T follicular helper cell (primary cell): ENCODE measurements at places on chromosomes 2 and 18.

DNA sequence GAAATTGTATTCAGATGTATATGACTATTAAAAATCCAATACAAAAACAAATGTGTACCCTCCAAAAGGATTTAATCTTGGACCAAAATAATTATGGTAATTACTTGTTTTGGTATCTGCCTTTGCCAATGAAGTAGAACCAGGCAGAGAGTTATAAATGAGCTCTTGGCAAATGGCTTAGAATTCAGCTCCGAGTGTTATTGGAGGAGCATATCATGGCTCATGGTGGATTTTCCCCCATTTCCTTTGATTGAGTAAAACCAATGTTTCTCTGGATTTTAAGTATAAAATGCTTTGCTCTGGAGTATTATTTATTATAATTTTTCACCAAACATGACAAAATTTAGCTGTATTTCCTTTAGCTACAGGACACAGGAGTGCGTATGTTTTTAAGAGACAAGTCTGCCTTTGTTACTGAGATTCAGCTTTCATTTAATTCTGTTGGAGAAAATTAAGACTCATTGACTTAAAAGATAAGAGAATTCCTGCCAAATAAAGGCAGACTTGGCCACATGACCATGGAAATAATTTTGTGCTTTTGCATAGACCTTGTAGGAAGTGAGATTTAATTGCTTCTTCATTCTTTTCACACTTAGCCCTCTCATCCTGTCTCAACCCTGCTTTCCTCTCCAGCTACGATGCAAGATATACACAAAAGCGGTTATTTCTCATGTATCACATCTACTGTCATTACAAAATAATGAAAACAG, 281.0 kb upstream of the SOX11 start:
- DNase-seq = no peak

- no peak for DNase-seq
Measured at GRCh38 chr2:164599954-164600589, 21.2 kb downstream of the GRB14 start.

- no peak for DNase-seq
Measured at GRCh38 chr18:59022167-59022945, 117.3 kb upstream of the SEC11C start.

- DNase-seq = no peak
Measured at GRCh38 chr18:55743736-55744135, 155.7 kb upstream of the TCF4 start.

GRCh38 chr2:53632714-53633113, 134.9 kb upstream of the CHAC2 start:
- no peak for DNase-seq

- no peak for DNase-seq
Measured at GRCh38 chr2:107107351-107107750, 221.4 kb upstream of the ST6GAL2 start.

- DNase-seq = no peak
Measured at GRCh38 chr2:227033471-227034148, 130.4 kb downstream of the COL4A4 start.

GRCh38 chr2:145597006-145597405, 1077.1 kb upstream of the ZEB2 start:
- no peak for DNase-seq

DNA sequence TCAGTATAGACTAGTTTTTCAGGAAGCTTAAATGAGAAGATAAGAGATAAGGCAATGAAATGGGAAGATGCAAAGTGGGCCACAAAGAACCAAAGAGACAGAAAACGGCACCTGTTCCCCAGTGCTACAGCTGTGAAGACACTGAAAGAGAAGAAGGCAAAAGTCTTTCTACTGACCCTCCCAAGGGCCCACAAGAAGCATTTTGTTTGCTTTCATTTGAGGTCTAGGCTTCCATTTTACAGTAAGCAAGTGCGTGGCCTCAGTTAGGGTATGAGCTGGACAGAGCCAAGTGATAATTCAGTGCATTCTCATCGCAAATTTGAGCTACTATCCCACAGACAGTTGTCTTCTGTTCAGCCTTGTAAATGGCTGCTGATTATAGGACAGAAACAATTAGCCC, 53.4 kb upstream of the STK17B start:
- DNase-seq = no peak

GRCh38 chr2:71989671-71990070, 158.0 kb downstream of the CYP26B1 start:
- no peak for DNase-seq

DNA sequence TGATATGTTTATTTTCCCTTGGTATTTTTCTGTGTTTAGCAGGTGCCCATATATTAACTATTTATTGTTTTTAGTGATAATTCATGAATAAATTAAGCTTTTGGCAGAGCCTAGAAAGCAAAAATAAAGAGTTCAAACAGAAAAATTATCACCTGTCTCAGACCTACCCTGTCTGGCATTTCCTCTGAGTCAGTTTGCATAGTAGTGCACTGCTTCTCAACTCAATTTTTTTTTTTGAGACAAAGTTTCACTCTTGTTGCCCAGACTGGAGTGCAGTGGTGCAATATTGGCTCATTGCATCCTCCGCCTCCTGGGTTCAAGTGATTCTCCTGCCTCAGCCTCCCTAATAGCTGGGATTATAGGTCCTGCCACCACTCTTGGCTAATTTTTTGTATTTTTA, 793.9 kb downstream of the SUCLG1 start:
- no peak for DNase-seq

GRCh38 chr2:58973811-58974281, 732.7 kb upstream of the FANCL start:
- DNase-seq = no peak

- DNase-seq = no peak
Measured at GRCh38 chr2:219081701-219082331, 21.1 kb upstream of the IHH start.

DNA sequence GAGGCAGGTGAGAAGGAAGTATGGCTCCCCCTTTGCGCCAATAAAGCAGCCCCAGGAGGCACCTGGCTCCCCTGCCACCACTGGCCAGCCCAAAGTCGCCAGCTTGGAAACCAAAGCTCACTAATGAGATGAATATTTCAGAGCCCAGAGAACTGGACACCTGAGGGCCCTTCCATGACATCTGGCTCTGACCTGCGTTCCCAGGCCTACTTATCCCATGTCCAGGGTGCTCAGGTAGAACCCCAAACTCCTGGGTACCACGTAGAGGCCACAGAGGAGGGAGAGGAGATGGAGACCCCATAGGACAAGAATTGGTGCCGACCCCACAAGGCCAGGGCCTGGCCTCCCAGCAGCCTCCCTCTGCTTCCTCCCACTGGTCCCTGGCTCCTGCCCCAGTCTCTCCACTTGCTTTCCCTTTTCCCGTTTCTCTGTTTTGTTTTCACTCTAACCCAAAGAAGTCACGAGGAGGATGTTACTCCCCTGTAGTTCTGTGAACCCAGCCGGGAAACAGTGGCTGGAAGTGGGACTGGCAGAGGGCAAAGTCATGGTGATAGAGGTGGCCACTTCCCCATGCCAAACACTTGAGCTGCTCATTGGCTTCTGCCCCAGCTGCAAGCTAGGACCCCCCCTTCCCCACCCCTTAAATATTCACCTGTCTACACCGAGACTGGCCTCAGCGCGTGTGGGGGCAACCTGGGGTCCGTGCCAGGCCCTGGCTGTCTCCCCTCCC, 820 bp downstream of the TMBIM1 start:
- no peak for DNase-seq

DNA sequence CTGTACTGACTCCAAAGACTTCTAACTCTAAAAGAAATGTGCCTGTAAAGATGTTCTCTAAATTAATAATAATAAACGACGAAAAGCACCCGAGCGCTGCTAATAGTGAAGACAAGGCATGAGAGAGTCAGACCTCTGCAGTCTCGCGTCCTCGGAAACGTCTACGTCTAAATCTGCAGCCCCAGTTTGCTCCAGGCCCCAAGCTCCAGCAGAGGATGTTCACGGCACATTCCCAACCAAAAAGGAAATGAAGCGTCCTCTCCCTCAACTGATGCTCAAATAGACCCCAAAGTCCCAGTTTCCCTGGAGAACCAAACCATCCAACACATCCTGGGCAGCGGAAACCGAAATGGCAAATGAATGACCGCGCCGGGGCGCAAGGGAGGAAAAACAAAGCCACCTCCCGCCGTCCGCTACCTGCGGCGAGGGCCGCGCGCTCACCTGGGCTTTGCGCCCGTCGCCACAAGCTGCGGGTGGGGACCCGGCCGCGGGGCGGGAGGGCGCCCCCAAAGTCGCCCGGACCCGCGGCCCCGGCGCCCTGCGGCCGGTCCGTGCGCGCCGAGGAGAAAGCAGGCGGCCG, 47.1 kb upstream of the CCDC150 start:
- DNase-seq = no peak

GRCh38 chr2:37916512-37917082, 8.5 kb upstream of the RMDN2 start:
- no peak for DNase-seq
